Posterior vena cava (tissue), 2 donors: ENCODE measurements at places on chromosomes 5 and 9. TPM values are rescaled to one million over a fixed set of nuclear protein-coding genes. Genes with fewer than 3 reads are reported as not detected.
A peak's percentile ranks its signal among the peaks of the same experiment; 100 is the strongest.

DNA sequence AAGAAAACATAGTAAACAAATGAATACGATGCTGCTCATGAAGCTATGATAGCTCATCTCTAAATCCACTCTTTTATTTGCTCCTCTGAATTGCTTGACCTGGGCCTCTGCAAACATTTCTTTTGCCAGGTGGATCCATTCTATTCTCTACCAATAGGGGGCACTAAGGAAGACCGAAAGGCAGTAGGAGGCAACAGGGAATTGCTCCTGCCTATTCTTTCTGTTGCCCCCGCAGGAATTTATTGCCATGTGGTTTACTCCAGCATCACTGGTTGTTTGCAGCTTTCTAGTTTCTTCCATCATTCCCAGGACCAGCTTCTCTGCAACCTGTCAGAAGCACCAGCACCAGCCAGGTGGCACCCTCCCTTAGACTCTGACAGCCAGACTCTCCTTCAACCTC is 5.3 kb downstream of the GAPT start:
- no peak for DNase-seq

OMD gene
- total RNA-seq, result 15.1 TPM

- no peak for DNase-seq
These were observed 117.4 kb downstream of the CCDC171 start for GRCh38 chr9:15670246-15670645.

DNA sequence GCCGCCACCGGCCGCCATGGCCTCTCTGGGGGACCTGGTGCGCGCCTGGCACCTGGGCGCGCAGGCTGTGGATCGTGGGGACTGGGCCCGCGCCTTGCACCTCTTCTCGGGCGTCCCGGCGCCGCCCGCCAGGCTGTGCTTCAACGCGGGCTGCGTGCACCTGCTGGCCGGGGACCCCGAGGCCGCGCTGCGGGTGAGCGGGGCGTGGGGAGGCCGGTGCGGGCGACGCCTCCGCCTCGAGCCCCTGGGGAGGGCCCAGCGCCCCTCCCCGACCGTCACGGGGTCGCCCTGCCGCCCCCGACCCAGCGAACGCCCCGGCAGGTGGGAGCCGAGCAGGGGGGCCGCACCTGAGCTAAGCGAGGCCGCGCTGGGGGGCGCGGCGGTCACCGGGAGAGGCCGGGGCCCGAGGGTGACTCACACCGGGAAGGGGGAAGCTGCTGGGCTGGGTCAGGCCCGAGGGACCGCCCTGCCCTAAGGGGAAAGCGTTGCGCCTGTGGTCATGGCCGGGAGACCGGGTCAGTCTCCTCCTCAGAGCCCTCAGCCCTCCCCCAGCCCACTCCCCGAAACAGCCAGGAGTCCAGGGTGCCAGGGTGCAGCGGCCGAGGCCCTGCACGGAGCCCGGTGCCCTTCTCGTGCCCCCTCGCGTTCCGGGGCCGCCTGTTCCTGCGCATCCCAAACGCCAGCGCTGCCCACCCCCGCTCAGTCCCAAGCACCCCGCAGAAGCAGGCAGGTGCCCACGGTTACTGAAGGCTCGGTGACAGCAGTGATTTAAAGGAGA is 510 bp downstream of the NOXA1 start:
- DNase-seq, result peak; percentile 85

- no peak for DNase-seq
These were observed 100.1 kb upstream of the TNFAIP8 start for GRCh38 chr5:119255571-119256356.

CER1 gene
- total RNA-seq, result not detected

GRCh38 chr9:34957492-34958410 is at the start of gene PHF24:
TSS of gene PHF24 (plus strand) at chr9:34958285. CDS start at chr9:34971299, 13,014 bp downstream.
- peak; percentile 73 for DNase-seq

DNA sequence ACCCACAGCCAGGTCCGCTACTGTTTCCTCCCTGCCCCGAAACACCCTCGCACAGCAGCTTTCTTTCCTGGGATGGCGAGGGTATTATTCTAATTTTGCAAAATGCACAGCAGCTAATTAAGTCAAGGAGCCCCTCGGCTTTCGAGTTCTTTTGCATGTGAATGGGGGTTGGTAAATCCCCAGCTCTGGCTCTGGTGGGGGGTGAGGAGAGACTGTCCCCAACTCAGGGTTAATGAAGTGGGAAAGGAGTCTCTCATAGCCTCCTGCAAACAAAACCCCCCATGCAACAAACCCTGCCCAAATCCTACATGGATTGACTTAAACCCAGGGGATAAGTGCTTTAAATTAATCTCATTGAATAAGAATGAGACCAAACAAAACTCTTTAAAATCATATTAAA is 8.8 kb downstream of the BARHL1 start:
- no peak for DNase-seq

DNA sequence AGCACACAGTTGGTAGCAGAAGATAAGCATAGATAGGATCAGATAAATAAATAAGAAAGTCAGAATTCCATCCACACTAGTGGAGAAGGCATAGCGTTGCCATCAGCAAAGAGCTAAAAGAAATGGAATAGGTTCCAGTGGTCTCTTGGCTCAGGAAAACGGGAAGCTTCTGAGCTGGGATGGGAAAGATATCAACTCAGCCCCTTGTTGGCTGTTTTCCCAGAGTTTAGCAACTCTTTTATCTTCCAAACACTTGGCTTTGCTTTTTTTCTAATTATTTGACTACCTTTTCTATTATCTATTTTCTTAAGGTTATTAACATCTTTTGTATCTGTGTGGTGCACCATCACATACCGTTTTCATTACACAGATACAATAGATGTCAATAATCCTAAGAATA is 445.7 kb upstream of the TRPC7 start:
- no peak for DNase-seq

- DNase-seq, result no peak
These were observed 145.5 kb upstream of the LHFPL2 start for GRCh38 chr5:78793907-78794662.

TPPP gene
- total RNA-seq, result 9.8 TPM

DNA sequence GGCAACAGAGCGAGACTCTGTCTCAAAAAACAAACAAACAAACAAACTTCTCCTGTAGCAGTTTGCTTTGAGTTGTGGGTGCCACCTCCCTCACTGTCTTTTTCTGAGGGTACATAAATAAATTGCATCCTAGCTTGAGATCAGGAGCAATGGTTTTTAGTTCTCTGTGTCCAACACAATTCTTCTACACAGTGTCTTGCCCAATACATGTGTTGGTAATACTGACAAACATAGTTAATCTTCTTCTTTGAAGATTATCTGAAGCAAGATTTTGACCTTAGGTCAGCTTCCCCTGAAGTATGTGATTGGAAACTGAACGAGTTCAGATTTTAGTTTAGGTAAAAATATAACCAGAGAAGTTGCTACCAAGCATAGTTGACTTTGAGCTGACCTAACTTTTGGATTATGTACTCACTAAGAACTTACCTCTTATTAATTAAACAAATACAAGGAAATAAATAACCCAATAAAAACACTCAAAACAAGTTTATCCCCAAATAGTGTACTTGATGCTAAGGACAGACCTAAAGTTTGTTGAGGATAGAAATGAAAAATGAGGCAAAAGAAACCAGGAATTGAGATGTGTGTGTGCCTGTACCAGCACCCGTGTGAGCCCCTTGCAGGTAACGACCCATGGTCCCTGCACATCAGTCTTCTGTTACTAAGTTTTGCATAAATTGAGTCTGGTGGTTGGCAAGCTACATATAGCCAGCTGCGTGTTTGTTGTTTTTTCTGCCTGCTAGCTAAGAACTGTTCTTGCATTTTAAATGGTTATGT is 16.2 kb downstream of the TJP2 start:
- no peak for DNase-seq

GRCh38 chr9:14021871-14022525 is 291.9 kb downstream of the NFIB start:
- no peak for DNase-seq

DNA sequence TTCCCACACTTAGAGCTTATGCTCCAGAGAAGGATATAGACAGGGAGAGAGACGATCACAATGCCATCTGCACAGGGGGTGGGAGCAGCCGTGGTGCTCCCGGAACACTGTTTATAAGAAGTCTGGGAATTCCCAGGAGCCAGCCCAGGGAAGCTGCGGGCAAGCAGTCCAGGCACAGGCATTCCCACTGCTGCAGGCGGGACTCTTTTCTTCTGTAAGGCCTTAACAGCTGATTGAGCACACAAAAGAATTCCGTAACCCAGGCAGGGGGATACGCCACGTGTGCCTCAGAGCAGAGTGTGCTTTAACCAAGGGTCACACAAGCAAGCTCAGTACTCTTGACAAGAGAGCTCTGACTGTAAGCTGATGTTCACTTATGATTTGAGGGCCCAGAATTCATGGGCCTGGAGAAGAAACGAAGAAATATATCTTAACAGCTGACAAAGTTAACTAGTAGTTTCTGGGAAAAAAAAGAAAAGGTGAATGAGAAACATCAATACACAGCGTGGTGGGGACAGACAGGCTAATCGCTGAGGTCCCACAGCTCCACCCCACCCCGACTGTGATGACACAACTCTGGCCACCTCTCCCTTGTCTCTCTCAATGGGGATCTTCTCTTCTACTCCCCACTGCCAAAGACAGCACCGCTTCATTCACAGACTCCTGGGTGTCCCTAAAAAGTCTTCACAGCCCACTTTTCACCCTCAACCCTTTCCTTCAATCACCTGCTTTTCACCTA is 85.9 kb upstream of the SIMC1 start:
- DNase-seq, result no peak

- no peak for DNase-seq
These were observed 131.8 kb upstream of the RGMB start for GRCh38 chr5:98641671-98642070.

OTP gene
- total RNA-seq, result not detected

- DNase-seq, result no peak
These were observed 167.4 kb downstream of the TSSK1B start for GRCh38 chr5:113267361-113267900.

DNA sequence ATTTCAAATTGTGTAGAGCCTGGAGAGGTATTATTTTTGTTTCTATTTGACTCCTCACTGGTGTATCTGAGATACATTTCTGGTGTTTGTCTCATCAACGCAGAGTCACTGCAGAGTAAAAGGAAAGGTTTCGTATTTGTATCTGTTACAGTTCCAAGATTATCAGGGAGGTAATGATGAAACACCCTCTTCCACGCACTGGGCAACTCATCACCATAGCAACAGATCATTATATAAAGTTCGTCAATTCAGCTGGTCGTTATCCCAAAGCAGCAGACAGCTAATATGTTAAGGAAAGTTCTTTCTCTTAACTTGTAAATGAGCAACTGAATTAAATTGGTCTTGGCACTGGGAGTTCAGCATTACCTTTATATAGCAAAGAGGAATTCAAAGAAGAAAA is 513.5 kb downstream of the MTRR start:
- DNase-seq, result no peak

DNA sequence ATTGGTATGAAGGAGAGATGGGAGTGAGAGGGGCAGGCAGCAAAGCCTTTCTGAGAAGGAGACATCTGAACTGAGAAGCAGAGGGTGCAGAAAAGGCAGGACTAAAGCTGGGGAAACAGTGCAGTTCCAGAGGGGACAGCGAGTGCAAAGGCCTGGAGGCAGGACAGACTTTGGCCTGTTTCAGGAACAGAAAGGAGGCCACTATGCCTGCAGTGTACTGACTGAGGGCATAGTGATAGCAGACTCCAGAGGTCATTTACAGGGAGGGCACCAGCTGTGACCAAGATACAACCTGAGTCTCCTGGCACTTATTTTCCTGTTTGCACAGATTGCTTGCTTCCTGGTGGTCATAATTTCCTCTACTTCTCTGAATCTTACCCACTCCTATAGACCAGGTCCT is 29.6 kb downstream of the SPARC start:
- no peak for DNase-seq

GRCh38 chr9:120571443-120572257 is 8.3 kb downstream of the CDK5RAP2 start:
- DNase-seq, result no peak

- DNase-seq, result no peak
These were observed 70.8 kb upstream of the PRRC1 start for GRCh38 chr5:127446626-127447025.

DNA sequence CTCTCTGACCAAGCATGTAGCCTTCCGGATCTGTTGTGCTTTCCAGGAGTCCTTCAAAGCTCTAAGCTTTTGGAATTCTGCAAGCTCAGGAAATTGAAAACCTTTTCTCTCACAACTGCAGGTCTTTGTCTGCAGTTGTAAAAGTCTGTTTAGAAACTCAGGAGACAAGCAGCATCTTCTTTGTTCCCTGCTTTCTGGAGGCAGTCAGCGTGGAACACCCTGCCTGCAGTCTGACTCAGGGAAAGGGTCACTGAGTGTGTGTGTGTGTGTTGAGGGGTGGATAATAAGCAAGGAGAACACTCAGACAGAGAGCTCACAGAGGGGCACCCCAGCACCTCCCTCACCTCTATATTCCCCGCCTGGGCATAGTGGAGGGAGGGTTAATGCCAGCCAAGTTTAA is 29.1 kb downstream of the KCNIP1 start:
- DNase-seq, result no peak

- DNase-seq, result no peak
These were observed 913.8 kb downstream of the TLE1 start for GRCh38 chr9:80775530-80775929.

DNA sequence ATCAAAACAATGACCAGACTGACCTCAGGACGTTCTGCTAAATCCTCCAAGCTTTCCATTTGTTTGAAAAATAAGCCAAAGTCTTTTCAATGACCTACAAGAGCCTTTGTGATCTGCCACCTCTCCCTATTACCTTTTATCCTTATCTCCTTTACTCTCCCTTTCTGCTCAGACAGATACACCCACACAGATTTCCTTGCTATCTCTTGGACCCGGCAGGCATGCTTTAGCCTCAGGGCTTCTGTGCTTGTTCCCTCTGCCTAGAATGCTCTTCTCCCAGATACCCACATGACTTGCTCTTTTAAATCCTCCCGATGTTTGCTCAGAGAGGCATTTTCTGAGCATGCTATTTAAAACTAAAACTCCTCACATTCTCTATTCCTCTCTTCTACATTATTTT is 8.9 kb upstream of the ELOVL7 start:
- no peak for DNase-seq

DNA sequence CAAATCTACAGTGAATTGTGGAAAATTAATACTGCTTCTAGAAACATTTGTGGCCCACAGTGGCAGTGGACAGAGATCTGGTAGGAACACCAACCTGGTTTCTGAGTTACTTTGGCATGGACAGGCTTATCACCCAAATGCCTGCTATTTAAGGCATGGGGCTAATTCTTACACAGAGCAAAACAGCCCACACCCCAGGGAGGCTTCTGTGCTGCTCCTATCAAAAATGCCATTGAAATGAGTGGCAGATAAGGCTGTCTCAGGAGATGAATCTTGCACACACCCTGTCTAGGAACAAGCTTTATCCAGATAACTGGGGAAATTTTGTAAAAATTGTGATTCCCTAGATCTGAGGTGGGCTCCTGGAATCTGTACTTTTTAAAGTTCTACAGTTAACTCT is 307.1 kb downstream of the TLE1 start:
- DNase-seq, result no peak

GRCh38 chr5:153660919-153661318 is 170.4 kb downstream of the GRIA1 start:
- no peak for DNase-seq

GRCh38 chr9:14747111-14747510 is 24.6 kb upstream of the CER1 start:
- no peak for DNase-seq

GRCh38 chr9:37017546-37017945 is 16.5 kb downstream of the PAX5 start:
- DNase-seq, result peak; percentile 61

KLHL9 gene
- 24.2 TPM for total RNA-seq
